ENCODE measurements at places on chromosomes 4 and X. TPM values are rescaled to one million over a fixed set of nuclear protein-coding genes. Genes with fewer than 3 reads are reported as not detected.

Gene CPZ
- total RNA-seq, result 0.44 TPM

Gene ASB12
- not detected for total RNA-seq

Gene TMEM271
- total RNA-seq, result not detected

Gene CT45A1
- not detected for total RNA-seq

Gene ANXA10
- total RNA-seq, result 4.2 TPM

Gene FAM9C
- total RNA-seq, result not detected
